D721Med (cell line): ENCODE measurements at places on chromosomes 7 and 10.

- DNase-seq = no peak
Measured at GRCh38 chr7:80453699-80454340, 58.0 kb downstream of the GNAT3 start.

GRCh38 chr7:150949564-150949963 is 28.6 kb downstream of the KCNH2 start:
- no peak for DNase-seq

- DNase-seq = no peak
Measured at GRCh38 chr7:110623436-110623835, 467.5 kb upstream of the LRRN3 start.

DNA sequence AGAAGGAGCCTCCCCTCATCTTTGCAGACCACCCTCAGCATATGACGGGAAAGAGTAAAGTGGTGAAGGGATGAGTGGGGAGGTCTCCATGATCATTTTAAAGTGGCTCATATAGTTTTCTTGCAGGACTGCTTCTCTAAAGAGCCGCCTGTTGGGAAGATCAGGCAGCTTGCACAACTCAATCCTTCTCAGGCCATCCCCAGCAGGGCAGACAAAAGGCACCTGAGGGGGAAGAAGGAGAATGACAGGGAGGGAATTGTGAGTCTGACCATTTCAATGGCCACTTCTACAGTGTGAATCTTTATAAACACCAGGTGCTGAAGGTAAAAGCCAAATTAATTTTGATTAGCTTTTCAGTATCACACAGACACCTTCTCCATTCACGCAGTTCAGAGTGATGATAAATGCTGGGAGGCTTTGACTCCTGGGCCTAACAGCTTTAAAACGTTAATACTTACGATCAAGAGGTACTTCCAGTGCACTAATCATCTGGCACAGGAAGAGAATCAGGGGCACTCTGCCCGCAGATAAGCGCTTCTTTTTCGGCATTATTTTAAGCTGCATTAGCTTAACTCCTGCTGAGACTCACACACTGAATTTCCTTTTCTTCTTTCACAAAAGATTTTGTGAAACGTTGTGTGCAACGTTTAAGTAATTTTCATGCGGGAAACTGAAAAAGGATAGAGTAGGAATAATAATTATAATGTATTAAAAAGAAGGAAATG is 109.5 kb upstream of the LAMB4 start:
- DNase-seq = no peak

- no peak for DNase-seq
Measured at GRCh38 chr10:68330852-68331454, 911 bp upstream of the HNRNPH3 start.

DNA sequence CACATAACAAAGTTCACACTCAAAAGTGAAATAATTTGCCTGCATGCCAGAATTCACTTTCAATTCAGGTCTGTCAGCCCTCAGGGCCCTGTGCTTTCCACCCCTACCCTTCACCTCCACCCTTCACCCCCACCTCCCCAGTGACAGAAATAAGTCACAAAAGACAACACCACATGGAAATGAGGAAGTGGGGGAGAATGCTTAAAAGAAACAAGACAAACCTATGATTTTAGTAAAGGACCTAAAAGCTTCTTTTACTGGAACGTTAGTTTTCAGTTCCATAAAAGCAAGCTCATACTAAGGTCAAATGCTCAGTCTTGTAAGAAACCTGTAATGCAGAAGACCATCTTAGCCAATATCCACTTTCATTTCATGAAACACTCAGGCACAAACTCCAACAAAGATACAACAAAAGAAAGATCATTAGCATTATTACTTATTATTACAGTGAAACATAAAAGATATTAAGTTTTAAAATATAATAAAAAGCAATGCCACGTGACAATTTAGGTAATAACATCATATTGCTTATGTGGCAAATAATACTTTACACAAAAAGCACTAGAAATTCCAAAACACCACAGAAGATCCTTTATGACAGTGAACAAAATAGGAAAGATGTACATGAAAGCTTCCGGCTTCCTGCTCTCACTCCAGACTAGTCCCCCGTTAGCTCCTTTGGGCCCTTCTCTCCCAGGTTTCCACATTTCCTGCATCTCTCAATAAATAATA is 112.1 kb downstream of the LMBR1 start:
- DNase-seq = no peak

GRCh38 chr7:134690016-134690415 is 43.4 kb downstream of the BPGM start:
- DNase-seq = no peak

GRCh38 chr10:66748217-66748616 is 177.6 kb upstream of the LRRTM3 start:
- no peak for DNase-seq

DNA sequence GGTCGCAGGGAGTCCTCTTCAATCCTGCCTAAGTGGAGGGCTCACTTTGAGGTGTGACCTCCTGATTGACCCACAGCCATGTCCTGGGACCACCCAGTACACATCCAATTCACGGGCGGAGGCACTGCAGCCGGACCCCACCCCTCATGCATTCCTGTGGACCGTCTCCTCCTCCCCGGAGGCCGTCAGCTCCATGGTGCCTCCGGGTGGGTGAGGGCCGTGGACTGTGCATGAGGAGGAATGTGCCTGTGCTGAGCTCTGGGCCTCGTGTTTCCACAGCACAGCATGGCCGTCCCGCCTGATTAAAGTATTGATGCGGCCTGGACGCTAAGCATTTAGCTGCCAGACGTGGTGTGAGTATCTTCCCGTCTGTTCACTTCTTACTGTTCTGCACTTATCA is 52.8 kb downstream of the CFAP46 start:
- DNase-seq = no peak

- no peak for DNase-seq
Measured at GRCh38 chr7:140902303-140902953, 22.3 kb downstream of the BRAF start.
